ENCODE measurements at places on chromosomes 13 and 19.

DNA sequence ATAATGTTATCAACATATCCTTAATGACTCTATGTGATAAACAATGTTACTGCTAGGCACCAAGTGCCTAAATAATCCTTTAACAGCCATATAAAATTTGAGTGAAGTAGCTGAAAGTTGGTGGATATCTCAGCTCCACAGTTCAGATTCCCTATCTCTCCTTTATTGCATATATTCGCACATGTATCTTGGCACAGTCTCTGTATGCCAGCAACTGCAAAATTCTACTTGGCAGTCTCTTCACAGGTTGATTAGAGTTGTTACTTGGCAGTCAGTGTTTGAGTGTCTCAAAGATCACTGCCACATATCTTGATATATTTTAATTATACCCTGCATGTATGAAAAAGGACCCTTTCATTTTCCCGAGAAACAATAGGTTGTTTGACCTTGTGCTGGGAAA, 879.3 kb downstream of the OLFM4 start:
- DNase-seq: no peak

- DNase-seq: no peak
Measured at GRCh38 chr19:33443638-33444561, 70.4 kb downstream of the CEBPG start.

DNA sequence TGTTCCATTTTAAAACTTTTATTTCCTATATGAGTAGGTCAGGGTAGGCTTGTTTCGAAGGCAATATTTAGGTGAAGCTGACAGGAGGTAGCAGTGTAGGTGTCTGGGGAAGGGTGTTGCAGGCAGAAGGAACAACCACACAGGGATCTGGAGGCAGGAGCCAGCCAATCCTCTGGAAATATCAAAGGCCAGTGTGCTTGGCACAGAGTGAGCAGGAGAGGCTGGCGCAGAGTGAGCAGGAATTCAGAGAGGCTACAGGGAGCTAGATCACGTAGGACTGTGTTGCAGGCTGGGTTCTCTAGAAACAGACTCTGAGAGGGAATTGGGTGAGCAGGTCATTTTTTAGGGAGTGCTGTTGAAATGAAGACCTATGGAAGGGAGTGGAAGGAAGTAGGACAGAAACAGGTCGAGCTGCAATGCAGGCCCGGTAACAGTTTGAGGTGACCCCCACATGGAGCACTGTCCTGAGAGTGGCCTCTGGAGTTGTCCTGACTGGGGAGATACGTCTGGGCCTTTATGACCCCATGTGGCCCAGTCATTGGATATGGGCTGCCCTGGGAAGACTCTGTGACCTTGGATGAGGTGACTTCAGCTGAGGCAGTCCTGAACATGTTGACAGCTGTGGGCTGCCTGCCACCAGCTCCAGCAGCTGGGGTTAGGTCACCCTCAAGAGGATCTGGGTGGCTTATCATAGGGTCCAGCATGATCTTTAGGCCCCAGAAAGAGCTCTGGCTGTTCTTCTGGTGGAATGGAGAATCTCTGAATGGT, 51.7 kb downstream of the ERCC5 start:
- DNase-seq: no peak

- DNase-seq: no peak
Measured at GRCh38 chr13:40345654-40346372, 320.6 kb downstream of the FOXO1 start.

- no peak for DNase-seq
Measured at GRCh38 chr19:50266041-50266440, 62.6 kb downstream of the MYH14 start.

DNA sequence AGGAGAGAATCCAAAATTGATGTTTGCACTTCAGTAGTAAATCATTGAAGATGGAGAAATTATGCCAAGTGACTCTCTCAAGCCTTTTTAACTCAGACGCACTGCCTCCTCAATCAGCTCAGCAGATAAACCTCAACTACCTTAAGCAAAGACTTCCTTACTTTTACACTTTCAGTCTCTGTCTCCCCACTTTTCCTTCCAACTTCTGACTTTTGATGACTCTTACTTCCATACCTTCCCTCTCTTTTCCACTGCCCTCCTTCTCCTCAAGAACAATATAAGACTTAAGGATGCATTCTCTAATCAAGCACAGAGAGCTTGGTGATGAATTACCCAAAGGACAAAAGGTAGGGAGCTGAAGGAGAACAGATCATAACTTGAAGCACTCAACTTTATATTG, 4.8 kb upstream of the DACH1 start:
- no peak for DNase-seq

DNA sequence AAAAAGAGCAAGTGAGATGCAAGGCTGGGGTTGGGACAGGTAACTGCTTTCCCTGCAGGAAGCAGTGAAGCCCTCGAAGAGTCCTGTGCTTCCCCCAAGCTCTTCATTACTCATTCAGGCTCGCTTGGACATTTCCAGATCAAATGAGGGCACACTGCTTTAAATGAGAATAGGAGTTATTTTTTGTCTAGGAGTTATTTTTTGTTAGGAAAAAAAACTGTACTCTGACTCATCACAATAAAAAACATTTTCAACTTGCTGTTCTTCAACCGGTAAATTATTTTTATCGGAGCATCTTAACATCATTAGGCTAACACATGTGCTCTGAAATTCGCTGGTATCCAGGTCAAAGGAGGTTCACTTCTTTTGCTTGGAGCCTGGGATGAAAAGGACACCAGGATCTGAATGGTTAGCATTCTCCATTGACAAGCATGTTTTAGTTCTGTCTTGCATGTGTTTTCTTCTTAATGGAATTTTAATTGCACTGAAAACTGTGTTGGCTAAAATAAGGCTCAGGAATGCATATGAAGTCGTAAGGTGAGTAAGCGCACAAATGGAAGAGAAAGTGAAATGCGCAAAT, 80.7 kb upstream of the STK24 start:
- DNase-seq: no peak

All from activated naive CD4-positive, alpha-beta T cell treated with anti-CD3 and anti-CD28 coated beads, Interleukin-2, amount 50 U/mL, for 16 hours (primary cell).